DMS79 treated with DMSO at 0.1 percent for 48 hours (cell line): ENCODE measurements at places on chromosomes 6 and 20.

DNA sequence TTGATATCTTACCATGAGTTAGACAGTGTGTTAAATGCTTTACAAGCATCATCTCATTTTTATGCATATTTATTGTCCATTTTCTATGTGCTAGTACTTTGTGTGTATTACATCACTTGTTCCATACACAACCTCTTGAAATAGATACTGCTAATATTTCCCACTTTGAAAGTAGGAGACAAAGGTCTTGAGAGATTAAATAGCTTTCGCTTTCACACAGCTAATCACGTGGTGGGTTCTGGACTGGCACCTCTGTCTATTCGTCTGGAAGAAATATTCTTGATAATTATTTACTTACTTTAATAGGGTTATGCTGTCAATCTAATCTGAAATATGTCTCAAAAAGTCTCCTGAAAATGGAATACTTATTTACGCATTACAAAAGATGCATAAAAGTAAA lies 30.2 kb downstream of the EPHA7 start:
- DNase-seq = no peak

GRCh38 chr20:36604952-36605398 lies 604 bp upstream of the RAB5IF start:
- no peak for DNase-seq

DNA sequence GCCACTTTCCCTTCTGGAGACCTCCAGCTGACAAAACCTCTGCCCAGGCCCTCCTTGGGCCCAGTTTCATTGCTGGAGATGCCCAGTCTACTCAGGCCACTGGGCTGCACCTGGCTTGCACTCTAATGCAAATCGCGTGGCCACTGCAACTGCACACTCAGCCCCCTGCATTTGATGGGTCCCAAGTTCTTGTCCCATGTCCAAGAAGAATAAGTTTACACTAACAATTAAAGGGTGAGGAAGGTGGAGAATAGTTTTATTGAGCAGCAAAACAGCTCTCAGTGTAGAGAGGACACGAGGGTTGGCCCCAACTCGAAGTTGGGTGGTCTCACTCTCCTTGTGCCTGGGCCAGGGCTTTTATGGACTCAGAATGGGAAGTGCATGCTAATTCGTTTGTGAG lies 31.9 kb upstream of the THEMIS start:
- DNase-seq = no peak

DNA sequence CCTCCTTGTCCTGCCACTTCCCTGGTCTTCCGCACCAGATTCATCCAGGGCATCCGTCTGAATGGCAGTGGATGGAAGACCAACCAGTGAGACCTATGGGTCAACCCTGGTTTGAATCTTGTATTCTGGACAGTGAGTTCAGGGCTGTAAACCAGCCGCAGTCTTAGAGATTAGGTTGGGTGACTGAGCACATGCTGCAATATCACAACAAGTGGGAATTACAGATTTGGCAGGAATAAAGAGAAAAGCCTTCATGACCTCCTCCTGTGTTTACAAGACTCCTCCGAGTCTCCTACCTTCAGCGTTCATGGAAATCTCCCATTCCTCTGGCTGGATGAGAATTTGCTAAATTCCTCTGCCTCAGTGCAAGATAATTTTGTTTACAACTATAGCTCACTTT lies 9.9 kb downstream of the ECI2 start:
- no peak for DNase-seq

DNA sequence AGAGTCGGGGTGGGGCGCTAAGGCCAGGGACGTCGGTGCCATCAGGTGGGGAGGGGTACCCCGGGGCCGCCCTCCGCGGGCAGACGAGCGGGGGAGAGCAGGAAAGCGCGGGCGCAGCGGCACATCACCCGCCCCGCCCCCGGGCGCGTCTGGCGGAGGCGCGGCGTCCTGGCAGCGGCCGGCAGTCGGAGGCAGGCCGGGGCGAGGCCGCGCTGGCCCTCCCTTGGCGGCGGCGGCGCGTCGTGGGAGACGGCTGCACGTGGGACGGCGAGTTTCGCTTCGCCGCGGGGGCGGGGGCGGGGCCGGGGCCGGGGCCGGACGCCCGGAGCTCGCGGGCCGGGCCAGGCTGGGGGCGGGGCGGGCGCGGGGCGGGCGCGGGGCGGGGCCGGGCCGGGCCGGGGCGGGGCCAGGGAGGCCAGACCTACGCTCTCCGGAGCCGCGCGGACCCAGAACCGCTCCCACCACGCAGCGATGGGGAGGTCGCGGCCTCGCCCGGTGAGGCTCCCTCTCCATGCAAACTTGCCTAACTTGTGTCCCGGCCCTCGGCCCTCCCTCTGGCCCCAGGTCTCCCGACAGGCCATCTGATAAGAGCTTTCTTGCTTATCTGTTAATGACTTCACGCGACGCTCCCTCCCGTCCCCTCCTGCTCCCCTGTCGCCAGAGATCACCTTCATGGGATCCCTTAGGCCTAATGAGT lies 12.5 kb downstream of the ITPR3 start:
- peak; percentile 12 for DNase-seq

GRCh38 chr6:30169658-30170614 lies 6.6 kb downstream of the TRIM15 start:
- peak; percentile 52 for DNase-seq

DNA sequence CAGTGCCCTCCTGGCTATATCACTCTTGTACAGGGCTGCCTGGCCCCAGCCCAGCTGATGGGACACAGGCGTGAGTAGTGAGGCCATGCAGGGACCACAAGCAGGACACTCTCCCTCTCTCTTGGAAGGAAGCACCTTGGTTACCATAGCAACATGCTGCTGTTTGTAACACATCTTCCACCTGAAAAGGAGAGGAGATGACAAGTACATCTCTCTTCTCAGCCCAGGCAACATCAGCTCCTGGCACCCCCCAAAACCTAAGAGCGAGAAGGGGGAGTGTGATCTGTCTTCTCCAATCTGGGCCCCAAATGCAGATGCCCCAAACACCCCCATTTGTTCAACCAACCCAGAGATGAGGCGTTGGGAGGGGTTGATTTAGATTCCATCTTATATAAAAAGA lies 49.9 kb downstream of the KCNB1 start:
- no peak for DNase-seq

- peak; percentile 68 for DNase-seq
These were observed 119.5 kb downstream of the FOXC1 start for GRCh38 chr6:1729133-1729749.

- DNase-seq = peak; percentile 71
These were observed 138.5 kb upstream of the SOX4 start for GRCh38 chr6:21455071-21455470.

DNA sequence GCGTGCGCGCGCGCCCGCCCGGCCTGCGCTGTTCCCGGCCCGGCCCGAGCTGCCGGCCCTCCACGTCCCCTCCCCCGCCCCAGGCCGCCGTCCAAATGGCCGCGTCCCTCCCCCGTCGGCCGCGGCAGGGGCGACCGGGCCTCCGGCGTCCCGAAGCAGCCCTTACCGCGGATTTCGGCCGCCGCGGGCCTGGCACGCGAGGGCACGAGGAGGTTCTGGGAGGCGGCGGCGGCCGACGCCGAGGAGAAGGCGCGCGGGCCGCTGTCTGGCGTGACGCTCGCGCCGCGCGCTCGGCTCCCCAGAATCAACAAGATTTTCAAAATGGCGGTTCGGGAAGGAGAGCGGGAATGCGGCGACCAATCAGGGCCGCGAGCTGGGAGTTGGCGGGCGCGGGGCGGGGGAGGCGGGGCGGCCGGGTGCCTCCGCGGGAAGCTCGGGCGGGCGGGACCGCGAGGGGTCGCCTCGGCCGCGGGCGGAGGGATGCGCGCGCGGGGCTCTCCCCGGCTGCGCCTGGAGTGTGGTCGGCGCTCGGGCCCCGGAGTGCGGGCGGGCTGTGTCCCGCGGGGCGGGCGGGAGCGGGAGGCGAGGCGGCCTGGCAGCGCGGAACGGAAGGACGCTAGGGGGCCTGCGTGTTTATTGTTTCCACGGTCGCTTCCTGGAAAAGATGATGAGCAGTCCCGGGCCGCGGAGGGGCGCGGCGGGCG lies at the start of gene DEK:
DEK (minus strand) TSS at position 312 of the 704 bp plus-strand sequence. CDS start 543 bp downstream, outside the sequence.
- peak; percentile 80 for DNase-seq

DNA sequence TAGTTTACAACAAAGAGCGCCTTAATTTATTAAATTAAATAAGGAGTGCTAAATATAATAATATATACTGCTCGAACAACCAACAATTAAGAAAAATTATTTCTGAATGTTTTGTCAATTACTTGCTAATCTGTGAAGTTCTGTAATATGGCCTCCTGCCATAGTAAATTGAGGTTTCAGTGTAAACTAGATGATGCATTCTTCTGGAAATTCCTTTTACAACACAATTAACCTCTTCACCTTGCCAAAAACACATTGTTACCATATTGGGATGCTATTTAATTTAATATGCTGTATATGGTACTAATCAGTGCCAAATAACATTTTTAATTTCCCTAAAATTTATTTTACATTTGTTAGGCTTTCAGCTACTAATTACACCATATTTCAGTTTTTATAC lies 808.4 kb upstream of the CITED2 start:
- DNase-seq = no peak

GRCh38 chr6:48826901-48827701 lies 636.0 kb downstream of the MMUT start:
- DNase-seq = no peak

DNA sequence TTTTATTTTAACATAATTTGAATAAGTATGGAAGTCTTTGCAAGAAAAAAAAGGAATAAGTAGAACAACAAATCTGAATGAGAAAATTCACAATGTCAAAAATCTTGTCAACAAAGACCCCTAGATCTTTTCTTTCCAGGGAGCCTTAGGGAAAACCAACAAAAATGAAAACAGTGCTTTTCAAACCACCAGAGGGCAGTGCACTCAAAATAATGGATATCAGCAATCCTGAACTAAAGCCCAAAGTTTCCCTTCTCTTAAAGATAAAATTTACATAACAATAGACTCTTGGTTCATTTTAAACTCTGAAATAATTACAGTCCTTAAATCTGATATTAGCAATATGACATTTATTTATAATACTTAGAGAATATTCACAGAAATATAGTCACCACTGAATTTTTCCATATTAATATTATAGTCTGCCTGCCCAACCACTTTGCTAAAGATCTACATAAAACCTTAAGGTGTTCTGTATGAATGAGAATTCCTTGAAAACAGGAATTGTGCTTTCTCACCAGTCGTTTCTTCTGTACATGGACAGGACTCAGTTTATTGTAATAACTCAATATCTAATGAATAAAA lies 105.3 kb upstream of the BMP5 start:
- peak; percentile 58 for DNase-seq

DNA sequence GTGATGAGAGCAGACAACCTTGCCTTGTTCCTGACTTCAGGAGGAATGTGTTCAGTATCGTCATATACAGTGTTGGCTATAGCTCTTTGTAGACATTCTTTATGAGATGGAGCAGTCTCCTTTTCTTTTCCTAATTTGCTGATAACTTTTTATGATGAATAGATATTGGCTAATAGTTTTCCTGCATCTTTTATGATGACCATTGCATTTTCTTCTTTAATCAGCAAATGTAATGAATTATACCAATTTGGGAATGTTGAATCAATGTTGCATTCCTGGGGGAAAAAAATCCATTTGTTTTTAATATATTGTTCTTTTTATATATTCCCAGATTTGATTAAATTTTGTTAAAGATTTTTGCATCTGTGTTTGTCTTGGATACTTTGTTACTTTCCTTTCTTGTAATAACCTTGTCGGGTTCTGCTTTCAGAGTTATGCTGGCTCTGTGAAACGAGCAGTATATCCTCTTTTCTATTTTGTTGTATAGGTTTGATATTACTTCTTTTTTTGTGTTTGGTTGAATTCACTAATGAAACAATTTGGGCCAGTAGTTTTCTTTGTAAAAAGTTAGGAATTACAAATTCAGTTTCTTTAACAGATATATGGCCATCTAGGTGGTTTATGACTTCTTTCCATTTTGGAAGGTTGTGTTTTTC lies 23.9 kb downstream of the KDM1B start:
- no peak for DNase-seq

- DNase-seq = no peak
These were observed 91.4 kb downstream of the PLCB4 start for GRCh38 chr20:9160331-9160730.

- DNase-seq = no peak
These were observed 140.1 kb downstream of the REV3L start for GRCh38 chr6:111342913-111343312.

DNA sequence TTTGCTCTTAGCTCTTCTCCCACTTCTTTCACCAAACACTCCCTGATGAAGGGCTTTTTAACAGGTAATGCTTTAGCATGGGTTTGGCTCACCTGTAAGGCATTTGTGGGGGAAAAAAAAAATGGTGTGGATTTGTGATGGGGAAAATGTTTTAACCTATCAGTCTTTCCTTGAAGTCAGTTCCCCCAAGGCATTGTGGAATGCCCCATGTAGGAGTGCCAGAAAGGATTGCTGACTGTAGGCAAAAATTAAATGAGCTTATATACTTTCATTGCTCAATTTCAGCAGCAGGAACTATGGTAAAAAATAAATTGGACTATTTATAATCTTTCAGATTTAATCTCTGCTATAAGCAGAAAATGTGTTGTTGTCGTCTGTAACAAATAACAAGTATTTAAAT lies 10.6 kb upstream of the SASH1 start:
- no peak for DNase-seq

DNA sequence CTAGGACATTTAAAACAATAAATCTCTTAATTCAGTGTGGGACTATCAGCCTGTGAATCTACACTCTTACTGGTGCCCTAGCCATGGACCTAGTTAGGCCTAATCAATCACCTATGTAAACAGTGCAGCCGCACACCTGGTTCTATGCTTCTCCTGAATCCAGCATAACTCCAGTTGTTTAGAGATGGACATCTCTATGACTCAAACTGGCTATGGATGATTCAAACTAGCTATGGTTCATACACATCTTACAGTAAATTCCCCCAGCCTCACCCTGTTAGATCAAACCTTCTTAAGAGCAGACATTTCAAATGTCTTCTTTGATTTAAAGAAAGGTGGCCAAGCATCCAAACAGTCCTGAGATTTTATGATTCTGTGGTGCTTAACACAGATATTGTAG lies 34.7 kb downstream of the SLC35B3 start:
- DNase-seq = no peak

- DNase-seq = peak; percentile 61
These were observed 290.9 kb upstream of the RNF217 start for GRCh38 chr6:124671324-124671723.

- peak; percentile 69 for DNase-seq
These were observed 114.9 kb upstream of the BTN3A2 start for GRCh38 chr6:26249957-26250697.

- no peak for DNase-seq
These were observed 22.1 kb upstream of the POM121L2 start for GRCh38 chr6:27334141-27334540.

- peak; percentile 51 for DNase-seq
These were observed 70.9 kb downstream of the B4GALT5 start for GRCh38 chr20:49642816-49643215.

DNA sequence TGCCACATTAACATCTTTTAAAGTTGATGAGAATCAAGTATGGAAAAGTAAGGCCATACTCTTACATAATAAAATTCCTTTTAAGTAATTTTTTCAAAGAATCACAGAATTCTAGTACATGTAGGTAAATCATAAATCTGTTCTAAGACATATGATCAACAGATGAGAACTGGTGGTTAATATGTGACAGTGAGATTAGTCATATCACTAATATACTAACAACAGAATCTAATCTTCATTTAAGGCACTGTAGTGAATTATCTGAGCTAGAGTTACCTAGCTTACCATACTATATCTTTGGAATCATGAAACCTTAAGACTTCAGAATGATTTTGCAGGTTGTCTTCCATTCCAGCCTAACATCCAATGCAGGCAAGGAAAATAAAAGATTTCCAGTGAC lies 11.6 kb downstream of the PLN start:
- no peak for DNase-seq

- peak; percentile 8 for DNase-seq
These were observed at the start of gene MYBL2 for GRCh38 chr20:43666376-43667328. Gene MYBL2, plus strand, starts transcription at chr20:43667114. Its CDS starts 170 bp downstream, at chr20:43667284.

- DNase-seq = no peak
These were observed 160.7 kb downstream of the PLCB1 start for GRCh38 chr20:8292793-8293192.

GRCh38 chr6:128357392-128358130 lies 162.8 kb downstream of the PTPRK start:
- DNase-seq = no peak
